ENCODE measurements at places on chromosomes 5 and 9. TPM values are rescaled to one million over a fixed set of nuclear protein-coding genes. Genes with fewer than 3 reads are reported as not detected.
A peak's percentile ranks its signal among the peaks of the same experiment; 100 is the strongest.

SHROOM1 gene
- 6.3 TPM for total RNA-seq

- DNase-seq, result no peak
Observed at GRCh38 chr5:151805414-151806223, 33.9 kb downstream of the G3BP1 start.

C5orf34 gene
- total RNA-seq, result 9.8 TPM

DNA sequence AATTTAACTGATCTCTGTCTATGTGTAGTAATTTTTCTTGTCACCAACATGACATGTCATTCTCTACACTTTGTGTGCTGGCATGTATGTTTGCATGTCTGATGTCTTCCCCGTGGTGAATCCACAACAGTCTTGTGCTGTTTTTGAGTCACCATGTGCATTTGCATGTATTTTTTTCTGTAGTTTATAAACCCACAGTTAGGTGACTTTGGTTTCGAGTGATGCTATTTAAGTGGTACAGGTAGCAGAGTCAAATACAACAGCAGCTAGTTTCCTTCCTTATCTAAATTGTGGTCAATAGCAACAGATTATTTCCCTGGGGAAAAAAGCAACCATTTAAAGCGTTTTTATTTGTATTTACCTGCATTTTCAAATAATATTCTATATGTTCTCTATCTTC lies 89.9 kb upstream of the FSD1L start:
- no peak for DNase-seq

PTCD2 gene
- total RNA-seq, result 8.9 TPM

- no peak for DNase-seq
Observed at GRCh38 chr5:113574417-113574816, 60.9 kb downstream of the YTHDC2 start.

GRCh38 chr9:127181315-127181580 lies 58.8 kb upstream of the ANGPTL2 start:
- DNase-seq, result peak; percentile 22

- no peak for DNase-seq
Observed at GRCh38 chr9:135413086-135413375, 66.6 kb upstream of the PPP1R26 start.

PIP5K1B gene
- total RNA-seq, result 0.36 TPM

DNA sequence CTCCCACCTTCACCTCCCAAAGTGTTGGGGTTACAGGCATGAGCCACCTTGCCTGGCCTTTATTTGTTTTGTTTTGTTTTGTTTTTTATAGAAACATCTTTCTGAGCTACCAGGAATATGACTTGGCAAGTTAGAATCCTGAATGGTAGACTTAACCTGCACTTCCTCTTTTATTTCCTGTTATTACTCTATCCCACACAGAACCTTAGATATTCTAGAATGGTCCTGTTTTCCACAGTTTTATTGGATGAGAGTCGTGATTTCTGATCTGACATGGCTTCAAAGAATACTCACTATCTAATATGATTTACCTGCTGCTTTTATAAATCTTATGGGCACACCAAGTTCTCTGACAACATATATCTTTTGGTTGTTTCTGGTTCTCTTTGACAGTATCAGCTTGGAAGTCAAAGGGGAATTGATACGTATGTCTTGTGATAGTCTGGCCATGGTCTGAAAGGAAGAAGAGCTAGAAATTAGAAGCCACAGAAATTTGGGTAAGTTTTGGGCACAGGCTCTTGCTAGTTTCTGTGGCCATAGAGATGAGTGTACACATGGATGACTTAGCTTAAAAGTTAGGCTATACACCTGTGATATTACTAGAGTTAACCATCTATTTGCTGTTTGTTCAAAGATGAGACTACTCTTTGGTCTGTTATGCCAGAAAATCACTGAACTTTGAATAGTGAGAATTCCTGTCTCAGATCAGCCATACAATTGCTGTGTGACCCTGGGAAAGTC lies 4.7 kb upstream of the PANK3 start:
- no peak for DNase-seq

GRCh38 chr9:89621676-89622075 lies 16.9 kb downstream of the GADD45G start:
- DNase-seq, result no peak

GRCh38 chr9:127036437-127036836 lies 86.0 kb downstream of the ANGPTL2 start:
- no peak for DNase-seq

GABRA6 gene
- total RNA-seq, result not detected

- no peak for DNase-seq
Observed at GRCh38 chr5:144465441-144465840, 294.8 kb downstream of the KCTD16 start.

Data from activated naive CD8-positive, alpha-beta T cell treated with anti-CD3 and anti-CD28 coated beads, Interleukin-2, amount 10 ng/mL, durations not matched to agents 7 days and 5 days (primary cell).